ENCODE measurements at places on chromosomes 3 and 15.

GRCh38 chr3:177746337-177746933 is 549.2 kb upstream of the TBL1XR1 start:
- no peak for DNase-seq

DNA sequence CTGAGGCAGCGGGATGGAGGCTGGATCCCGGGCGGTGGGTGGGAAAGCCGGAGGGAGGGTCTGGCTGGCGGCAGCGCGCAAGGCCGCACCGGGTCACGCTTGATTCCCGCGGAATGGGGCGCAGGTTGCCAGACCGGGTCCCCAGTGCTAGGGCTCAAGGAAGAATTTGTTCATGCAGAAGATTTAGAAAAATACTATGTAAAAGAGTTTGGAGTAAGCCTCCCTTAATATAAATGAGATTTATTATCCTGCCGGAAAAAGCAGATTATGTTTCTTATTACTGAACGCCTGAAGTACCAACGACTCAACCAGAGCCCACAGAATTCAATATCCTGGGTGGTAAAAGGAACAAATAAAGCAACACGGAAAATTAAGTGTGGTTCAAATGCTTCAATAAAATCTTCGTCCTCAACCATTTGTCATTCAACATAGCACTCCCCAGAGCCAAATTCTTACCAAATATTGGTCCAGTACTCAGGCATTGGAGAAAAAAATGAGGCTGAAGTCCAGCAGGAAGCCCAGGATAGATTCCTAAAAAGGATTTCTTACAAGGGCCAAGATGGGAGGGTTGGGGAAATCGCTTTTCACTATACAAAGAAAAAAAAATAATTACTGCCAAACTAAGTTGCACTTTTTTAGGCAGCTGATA is 1.2 kb upstream of the ZBTB20 start:
- DNase-seq: no peak

DNA sequence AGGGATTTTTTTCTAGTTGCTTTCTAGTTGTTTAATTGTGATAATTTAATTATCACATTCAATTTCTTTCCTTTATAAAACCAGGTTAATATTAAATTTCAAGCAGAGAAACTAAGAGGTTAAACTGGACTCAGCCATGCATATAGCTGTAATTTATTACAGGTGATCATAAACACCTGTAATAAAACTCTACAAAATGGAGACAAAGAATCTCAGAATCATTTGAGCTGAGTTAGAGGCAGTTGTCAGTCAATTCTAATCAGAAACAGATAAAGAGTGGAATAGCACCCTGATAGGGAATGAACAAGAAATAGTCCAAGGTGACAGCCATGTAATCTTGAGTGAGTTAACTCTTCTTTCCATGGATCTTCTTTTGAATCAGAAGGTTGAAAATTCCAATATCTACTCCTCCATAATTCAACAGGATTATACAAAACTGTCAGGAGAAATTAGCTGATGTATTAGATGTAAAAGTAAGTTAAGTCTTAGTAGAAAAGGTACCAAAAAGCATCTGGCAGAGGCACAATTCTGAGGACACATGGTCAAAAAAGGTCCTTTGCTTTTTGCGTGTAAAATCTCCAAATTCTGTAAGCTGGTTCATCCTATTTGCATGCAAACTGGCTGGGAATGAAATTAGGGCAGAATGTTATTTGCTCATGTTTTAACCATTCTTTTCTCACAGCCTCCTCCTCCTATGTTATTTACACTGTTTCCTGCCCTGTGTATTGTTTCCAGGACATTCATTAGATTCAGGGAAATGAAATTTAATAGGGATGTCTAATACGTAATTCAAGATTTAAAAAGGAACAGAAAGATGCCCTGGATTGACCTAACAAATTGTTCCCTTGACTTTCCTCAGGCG is 39.4 kb upstream of the B3GNT5 start:
- DNase-seq: no peak

GRCh38 chr15:51366920-51367319 is 25.5 kb downstream of the GLDN start:
- DNase-seq: no peak

DNA sequence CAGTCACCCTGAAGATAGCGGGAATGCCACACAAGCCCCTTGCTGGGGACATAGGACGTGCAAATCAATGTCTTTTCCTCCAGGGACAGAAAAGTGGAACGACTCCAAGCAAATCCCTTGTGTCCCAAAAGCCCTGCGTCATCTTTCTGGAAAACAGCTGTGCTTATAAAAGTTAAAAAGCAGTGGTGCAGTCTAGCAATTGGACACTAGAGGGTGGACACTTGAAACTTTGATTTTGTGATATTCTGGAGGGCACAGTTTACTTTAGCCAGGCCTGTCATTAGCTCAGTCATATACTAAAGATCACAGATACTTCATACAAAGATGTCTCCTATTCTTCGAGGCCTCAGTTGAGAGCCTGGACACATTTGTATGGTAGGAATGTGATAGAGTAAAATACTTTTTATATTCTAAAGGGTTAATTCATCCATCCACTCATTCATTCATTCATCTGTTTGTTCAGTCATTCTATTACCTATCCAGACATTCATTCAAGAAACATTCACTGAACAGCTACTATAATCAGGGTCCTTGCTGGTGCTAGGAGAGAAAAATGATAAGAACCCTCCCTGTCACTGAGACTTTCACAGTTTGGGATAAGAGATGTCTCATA is 63.8 kb upstream of the ANKRD34C start:
- no peak for DNase-seq

DNA sequence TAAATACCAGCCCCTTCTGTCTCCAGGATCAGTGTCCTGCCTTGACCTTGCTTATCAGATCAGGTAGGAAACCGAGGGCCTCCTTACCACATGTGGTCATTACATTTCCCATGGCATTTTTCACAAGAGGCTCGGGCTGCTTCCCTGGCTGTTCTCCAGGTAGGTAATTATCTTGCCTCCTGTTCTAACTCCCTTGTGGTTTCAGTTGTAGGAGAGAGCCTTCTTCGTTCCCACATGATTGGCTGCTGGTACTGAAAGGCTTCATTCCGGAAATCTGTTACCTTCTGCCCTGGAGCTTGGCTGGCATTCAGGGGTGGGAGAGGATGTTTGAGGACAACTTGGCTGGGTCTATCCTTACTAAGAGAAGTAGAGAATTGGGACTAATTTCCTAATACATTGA is 46.8 kb upstream of the RORA start:
- DNase-seq: no peak

DNA sequence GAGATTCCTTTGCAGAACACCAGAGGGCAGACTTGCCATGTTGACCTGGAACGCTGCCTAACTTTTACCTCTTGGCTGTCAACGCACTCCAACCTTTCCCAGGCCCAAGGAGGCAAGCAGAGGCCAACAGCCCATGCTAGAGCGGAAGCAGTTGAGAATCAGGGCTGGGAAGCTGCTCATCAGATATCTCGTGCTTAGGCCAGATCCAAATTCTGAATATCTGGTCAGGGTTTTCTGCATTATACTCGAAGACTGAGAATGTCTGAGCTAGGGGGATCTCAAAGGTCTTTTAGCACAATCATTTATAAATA is 2.5 kb downstream of the XIRP1 start:
- peak; percentile 55 for DNase-seq

GRCh38 chr3:77935418-77935817 is 895.5 kb downstream of the ROBO2 start:
- no peak for DNase-seq
